Activated CD4-positive, alpha-beta T cell treated with anti-CD3 and anti-CD28 coated beads for 24 hours (primary cell): ENCODE measurements at places on chromosomes 2 and 18.

DNA sequence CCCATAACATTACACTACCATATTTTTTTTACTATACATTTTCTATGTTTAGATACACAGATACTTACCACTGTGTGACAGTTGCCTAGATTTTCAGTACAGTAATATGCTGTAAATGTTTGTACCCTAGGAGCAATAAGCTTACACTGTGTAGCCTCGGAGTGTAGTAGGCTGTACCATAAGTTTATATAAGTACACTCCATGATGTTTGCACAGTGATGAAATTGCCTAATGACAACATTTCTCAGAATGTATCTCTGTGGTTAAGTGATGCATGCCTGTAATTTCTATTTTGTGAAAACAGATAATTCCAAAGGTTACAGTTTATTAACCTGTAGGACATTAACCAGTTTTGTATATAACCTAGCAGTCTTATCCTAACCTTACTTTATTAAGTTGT, 128.1 kb upstream of the RBMS1 start:
- DNase-seq, result no peak

- DNase-seq, result no peak
Observed at GRCh38 chr2:22992441-22992840, 392.5 kb upstream of the KLHL29 start.

DNA sequence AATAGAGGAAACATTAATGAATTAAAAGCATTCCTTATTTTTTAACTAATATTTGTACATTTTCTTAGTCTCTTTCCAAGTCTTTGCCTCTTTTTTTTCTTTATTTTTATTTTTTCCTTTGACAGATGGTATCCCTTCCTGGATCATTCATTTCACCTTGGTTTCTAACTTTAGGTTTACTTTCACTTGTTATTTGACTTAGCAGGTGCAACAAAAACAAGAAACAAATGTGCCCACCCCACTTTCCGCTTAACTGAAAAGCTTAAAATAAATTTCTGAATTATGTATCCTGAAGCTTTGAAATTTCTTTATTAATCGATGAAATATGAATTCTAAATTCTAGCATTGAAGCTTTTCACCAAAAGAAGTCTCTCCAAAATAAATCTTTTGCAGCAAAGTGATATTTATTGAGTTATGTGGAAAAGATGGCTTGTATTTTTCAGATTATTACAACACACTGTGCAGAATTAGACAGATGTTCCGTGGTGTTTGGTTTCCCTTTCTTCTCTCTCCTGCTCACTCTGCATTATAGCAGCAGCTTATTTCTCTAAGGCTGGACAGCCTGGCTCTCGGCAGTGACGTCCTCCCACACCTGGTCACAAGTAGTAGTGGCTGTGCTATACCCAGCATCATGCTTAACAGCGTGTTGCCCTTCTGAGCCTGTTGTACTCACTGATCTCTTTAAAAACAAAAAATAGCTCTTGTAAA, 99.1 kb upstream of the ZNF397 start:
- no peak for DNase-seq

DNA sequence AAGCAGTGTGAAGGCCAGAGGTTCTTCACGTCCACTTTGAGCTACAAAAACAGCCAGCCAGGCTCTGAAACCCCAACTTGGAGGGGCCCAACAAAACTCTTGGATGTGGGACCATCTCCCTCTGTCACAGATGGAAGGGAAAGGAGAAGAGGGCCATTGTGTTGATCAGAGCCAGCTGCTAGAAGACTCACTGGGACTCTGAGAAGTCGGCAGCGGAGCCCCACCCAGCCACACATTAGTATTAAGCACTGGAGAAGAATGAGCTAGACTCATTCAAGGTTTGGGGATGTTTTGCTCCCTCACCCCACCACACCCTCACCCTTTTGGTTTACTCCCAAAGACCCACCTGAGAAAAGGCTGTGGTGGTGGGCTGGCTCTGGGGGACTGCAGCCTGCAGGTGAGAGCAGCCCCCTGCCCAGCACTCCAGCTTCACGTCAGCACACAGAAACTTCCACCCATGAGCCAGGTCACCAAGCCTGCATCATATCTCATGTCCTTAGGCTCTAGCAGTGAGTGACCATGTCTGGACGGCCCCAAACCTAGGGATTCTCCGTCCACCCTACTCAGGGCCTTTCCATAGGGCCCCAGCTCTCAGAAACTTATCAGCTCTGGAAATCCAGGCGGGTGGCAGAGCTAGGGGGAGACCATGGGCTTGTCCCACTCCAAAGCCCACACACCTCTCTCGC, 12.6 kb downstream of the TEX51 start:
- no peak for DNase-seq

- DNase-seq, result no peak
Observed at GRCh38 chr2:162072976-162073887, 783 bp downstream of the DPP4 start.

- DNase-seq, result no peak
Observed at GRCh38 chr2:45669032-45669486, 17.6 kb downstream of the PRKCE start.

GRCh38 chr2:227370791-227371312, 8.3 kb downstream of the TM4SF20 start:
- DNase-seq, result no peak

- no peak for DNase-seq
Observed at GRCh38 chr2:46117379-46117778, 179.8 kb upstream of the EPAS1 start.

DNA sequence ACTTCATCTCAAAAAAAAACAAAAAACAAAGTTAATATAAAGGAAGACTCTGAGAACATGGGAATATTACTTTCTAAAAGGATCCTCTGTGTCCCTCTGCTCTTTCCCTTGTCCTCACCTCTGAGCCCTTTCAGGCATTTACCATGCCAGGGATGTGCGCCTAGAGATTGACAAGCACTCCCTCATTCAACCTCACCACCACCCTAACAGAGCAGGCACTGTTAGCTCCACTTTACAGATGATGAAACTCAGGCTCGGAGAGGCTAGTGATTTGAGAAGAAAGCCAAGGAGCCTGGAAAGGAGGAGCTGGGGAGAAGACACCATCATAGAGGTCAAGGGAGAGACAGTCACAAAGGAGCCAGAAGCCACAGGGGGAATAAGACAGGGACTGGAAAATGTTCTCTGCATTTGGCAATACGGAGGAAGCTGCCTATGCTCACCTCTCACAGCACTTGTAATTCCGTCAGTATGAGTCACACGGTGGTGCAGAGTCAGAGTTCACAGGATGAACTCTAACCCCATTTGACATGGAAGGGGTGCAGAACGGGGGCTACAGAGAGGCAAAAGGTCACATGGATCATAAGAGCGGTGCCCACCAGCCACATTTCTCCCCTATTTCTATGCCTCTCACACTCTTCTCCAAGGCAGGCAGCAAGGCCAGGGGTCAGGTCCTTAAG, 101.8 kb upstream of the NFU1 start:
- DNase-seq, result no peak

DNA sequence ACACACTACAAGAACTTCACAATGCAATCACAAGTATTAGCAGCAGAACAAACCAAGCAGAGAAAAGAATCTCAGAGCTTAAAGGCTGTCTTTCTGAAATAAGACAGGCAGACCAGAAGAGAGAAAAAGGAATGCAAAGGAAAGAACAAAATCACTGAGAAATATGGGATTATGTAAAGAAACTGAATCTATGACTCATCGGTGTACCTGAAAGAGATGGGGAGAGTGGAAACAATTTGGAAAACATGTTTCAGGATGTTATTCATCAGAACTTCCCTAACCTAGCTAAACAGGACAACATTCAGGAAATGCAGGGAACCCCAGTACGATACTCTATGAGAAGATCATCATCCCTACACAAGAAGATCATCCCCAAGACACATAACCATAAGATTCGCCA, 499.0 kb upstream of the CHAC2 start:
- DNase-seq, result no peak

DNA sequence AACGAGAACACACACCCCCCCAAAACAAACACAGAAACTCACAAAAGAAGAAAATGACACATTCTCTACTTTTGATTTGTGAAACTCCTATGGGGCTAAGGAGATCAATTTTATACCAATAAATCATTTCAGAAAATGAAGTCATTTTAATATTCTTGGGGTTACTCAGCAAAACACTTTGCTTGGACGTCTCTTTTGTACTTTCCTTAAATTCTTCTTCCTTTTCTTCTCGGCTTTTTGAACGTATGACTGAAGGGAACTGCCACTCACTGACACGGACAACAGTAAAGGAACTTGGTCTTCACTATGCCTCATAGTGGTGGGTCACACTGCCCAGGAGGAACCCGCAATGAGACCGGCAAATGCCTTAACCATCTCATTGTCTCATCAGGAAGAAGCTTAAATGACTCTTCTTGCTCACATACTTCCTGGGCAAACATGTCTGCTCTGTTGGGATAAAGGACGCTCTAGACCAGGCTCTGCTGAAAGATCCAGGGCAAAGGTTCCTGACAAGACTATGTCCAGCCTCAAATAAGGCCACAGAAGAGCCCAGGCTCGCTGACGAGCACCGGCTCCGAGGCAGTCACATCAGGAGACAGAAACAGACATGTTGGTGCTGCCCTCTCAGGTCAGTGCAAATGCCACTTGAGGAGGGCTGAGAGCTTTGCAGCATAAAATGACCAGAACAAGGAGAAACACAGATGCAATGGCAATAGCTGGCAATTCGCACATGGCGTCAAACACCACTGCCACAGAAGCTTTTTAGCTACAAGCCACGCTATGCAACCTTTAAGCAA, 205.5 kb downstream of the TGIF1 start:
- DNase-seq, result no peak

DNA sequence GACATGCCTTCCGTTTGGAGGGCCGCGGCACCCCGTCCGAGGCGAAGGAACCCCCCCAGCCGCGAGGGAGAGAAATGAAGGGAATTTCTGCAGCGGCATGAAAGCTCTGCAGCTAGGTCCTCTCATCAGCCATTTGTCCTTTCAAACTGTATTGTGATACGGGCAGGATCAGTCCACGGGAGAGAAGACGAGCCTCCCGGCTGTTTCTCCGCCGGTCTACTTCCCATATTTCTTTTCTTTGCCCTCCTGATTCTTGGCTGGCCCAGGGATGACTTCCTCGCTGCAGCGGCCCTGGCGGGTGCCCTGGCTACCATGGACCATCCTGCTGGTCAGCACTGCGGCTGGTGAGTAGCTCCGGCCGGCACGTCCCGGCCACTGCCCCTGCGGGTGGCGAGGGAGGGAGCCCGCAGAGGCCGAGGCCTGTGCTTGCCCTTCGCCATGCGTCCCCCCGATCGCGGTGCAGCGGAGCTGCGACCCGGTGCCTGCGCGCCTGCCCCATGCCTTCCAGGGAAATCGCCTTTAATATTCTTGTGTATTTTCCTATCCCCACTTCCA, 1.2 kb downstream of the BMPR2 start:
- no peak for DNase-seq

- DNase-seq, result no peak
Observed at GRCh38 chr2:120863146-120863545, 127.5 kb downstream of the GLI2 start.

DNA sequence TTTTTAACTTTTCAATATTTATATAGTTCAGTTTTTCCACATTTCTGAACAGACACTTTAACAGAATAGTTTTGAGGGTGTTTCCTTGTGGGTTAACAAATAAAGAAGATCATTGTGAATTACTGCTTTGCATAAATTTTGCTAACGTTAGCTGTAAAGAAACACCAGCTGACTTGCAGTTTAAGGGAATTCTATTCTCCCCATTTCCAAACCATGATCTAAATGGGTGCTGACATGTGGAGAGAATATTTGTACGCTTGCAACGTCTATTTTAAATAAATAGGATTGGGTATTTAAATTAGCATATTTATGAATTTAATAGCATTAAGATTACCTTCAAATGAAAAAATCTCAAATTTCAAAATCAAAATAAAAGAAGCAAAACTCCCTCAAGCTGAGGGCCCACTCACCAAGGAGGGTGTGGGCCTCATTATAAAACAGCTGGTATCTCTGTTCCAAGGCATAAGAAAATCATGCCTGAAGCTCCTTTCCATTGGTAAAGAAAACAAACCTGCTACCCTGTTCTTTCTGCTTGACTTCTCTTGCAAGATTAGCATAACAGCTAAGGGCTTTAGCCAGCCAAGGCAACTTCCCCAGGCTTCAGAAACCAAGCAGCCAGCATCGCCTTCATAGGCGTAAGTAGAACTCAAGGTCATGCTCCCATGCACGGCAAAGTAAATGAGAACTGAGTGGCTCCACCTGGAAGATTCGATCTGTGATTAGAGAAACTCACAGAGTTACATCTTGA, 3.2 kb downstream of the MRO start:
- DNase-seq, result no peak

- no peak for DNase-seq
Observed at GRCh38 chr2:161415034-161415986, 787 bp upstream of the TBR1 start.

DNA sequence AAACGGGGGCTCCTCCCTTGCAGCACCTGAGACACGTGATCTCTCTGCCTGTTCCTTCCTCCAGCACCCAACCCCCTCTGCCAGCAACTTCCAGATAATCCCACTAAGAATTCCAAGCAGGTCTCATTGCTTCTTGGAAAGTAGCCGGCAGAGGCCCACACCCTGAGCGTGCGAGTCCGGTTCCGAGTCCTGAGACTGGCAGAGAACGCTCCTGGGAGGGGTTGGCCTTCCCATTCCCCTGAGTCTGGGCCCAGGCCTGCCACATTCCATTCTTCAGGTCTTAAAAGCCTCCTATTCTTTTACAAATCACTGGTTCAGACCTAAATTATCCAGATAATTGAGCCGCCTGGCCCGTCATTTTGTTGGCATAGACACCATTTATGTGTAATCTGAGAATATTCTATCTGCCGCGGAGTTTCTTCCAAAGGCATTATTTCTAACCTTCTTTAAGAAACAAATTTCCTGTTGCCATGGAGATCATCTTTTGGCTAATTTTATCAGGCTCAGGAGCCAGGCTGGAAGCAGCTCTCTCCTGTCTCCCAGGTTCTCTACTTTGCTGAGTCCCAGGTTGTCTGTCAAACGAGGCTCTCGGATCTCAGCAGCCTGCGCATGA, 165.4 kb downstream of the MYCN start:
- DNase-seq, result no peak

- DNase-seq, result no peak
Observed at GRCh38 chr2:208356846-208357574, 49.6 kb upstream of the PTH2R start.

DNA sequence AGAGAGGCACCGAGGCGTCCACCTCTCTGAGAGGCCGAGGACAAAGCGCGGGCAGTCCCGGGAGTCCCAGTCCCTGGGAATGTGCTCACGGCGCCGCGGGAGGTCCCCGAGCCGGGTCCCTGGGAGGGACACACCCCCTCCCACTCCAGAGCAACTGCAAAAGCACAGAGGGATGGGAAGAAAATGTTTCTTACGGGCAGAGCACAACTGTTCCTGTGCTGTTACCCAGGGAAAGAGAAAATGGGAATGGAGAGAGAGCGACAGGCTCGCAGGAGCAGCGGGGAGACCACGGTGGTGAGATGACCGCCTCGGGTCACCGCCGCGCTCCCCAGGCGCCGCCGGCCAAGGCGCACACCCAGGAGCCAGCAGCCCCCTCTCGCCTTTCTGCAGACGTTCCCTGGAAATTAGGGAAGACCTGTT, 1.2 kb upstream of the BCL11A start:
- no peak for DNase-seq

DNA sequence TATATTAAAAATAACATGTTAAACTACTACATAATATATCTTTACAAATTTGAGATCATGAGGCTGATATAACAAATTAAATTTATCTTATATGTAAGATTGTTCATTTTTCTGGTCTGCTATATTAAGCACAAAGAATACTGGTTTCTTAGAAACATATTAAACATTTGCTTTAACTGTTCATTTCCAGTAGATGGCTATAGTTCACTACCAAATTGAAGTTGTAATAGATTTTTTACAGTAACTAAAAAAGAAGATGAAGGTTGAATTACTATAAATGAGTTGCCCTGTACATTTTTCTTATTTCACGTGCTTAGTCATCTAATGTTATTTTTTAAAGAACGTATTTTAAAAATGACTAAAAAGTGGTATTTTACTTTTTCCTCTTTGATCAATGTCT, 57.0 kb downstream of the ZNF407 start:
- no peak for DNase-seq
